ENCODE measurements at places on chromosomes 2 and 18.

GRCh38 chr2:144382849-144383248 is 137.1 kb downstream of the ZEB2 start:
- DNase-seq: peak; percentile 64

DNA sequence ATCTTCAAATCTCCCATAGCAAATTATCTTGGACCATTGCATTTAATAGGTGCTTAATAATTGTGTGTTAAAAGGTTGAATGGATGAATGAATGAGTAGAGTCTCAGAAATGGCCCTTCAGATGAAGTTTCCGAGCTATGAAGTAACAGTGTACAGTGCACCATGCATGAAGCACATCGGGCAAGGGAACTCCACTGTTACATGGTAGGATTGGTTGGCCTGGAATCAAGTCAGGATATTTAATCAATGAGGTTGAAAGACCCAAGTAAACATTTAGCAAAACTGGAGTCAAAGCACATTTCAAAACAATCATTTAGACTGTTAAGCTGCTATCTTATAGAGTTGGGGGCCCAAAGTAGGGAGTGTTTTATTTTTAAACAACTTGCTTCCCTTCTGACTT is 80.0 kb downstream of the APOB start:
- DNase-seq: no peak

GRCh38 chr2:162333968-162334367 is 10.0 kb upstream of the GCA start:
- peak; percentile 39 for DNase-seq

DNA sequence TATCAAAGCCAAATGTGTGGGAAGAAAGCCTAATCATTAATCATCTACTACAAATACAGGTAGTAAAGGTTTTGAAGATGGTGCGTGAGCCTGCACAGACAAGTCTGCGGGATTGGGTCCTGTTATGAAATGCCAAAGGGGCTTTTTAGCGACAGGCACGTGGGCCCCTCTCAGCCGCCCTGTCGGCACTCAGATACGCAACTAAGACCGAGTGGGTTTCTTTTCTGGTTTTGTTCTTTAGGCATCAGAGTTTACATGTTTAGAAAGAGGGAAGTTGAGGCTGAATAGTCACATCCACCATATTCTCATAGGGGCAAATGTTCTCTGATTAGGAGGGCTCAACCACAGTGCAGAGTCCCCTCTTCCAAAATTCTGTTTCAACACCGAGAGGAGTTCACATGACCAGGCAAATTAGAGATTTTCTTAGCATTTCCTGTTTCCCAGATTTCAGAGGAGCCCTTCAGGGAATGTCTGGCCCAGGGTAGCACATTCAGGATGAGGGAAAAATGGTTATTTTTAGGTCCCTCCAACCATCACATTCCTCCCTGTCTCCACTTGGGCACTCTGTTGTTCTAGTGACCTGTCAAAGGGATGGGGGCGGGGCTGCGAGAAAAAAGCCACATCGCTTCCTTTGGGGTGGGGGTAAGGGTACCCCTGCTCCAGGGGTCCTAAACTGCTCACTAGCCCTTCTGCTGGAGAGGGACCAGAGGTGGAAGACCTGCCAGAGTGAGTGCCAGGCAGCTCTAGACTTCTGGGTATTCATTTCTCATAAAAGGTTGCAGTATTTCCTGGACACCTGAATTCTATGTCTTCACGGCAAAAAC is 159.2 kb downstream of the BCL2 start:
- DNase-seq: no peak

GRCh38 chr2:225011585-225011984 is 30.7 kb downstream of the DOCK10 start:
- DNase-seq: no peak

DNA sequence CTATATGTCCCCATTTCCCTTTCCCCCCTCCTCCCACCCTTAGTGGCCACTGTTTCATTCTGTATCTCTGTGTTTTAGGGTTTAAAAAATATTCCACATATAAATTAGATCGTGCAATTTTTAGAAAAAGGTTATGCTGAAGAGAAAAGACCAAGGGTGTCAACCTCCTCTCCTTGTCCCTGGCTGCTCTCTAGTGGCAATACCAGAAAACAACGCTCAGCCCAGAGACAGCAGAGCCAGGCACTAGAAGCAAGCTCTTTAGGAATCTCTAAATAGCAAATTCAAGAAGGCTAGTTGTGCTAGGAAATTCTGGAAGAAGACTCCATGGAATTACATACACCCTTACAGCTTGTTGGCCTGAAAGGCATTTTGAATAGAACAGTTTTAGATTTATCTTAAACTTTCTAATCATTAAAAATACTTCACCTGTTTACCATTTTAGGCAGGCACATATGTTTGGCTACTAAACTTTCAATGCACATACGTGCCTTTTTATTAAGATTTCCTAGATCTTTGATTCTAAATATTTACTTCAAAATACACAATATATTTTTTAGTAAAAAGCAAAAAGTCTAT is 35.1 kb upstream of the RASGRP3 start:
- DNase-seq: peak; percentile 84

DNA sequence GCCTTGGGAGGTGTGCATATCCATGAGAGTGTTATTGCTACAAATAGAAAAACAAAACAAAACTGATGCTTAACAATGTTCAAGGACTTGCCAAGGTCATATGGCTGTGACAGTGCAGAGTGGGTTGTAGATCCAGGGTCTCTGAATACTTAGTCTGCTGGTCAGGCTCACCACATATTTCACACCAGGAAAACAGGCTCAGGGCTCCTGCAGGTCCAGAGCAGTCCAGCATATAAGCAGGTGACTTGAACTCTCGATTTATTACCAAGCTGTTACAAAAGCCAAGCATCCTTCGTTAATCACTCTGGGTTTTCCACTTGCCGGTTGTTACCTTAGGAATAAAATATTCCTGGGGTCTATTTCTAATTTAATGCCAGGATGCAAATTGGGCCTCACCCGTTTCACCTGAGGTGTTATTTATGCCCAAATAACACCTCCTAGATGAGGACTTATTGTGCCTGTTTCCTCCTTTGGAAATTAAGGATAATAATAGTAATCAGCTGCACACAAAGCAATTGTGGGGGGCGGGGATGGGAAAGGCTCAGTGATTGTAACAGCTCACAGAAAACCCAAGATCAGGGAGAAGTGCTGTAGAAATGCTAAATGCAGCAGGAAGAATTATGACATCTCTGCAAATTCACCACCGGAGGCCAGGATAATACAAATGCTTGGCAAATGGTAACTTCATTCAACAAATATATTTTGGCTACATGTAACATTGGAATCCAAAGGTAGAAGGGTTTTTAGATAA is 72.9 kb downstream of the TMEM182 start:
- DNase-seq: no peak

GRCh38 chr2:213766062-213766461 is 481.8 kb downstream of the SPAG16 start:
- DNase-seq: no peak

GRCh38 chr2:86480105-86480504 is 38.9 kb downstream of the KDM3A start:
- no peak for DNase-seq

- DNase-seq: no peak
These were observed 126.2 kb downstream of the FSHR start for GRCh38 chr2:49028101-49028500.

GRCh38 chr2:25332571-25332970 is 9.2 kb downstream of the DNMT3A start:
- DNase-seq: no peak

DNA sequence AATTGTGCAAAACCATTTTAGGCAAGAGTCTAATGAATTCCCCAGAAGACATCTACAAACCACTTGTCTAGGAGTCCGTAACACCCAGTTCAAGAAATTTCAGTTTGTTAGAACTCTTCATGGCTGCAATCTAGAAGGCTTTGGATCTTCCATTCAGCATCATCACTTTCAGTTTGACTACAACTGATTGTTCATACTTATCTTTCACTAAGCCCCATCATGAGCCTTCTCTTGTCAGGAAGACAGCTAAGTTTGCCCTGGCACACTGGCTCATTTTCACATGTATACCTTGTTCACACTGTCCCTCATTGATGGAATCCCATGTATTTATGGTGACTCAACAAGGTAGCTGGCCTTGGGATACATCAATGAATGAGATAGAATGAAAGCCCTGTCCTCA is 898.4 kb upstream of the CELF4 start:
- DNase-seq: no peak

- peak; percentile 45 for DNase-seq
These were observed 311.7 kb upstream of the PKDCC start for GRCh38 chr2:41736105-41736567.

- DNase-seq: no peak
These were observed 9.9 kb upstream of the MBOAT2 start for GRCh38 chr2:9013403-9013802.

GRCh38 chr2:222919841-222920526 is 59.1 kb downstream of the ACSL3 start:
- peak; percentile 75 for DNase-seq

GRCh38 chr18:77635451-77635850 is 385.8 kb downstream of the GALR1 start:
- DNase-seq: peak; percentile 65

- DNase-seq: no peak
These were observed 22.1 kb upstream of the TMEM37 start for GRCh38 chr2:119409506-119409905.

- DNase-seq: no peak
These were observed 364.7 kb downstream of the GPD2 start for GRCh38 chr2:156800781-156801361.

DNA sequence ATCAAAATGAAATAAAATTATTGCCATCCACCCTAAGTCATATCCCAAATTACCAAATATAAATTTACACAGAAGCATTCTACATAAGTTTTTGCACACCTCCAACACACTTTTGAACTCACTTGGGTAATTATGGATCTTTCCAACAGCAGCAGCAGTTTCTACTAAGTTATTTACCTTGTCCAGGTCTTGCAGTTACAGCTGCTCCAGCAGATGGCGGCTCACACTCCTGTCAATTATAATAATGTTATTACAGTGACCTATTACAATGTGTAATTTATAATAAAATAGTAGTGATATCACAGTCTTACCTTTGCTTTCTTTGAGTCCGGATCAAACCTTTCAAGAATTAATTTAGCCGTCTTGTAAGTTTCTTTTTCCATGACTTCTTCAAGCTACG is 37.9 kb downstream of the LNPK start:
- DNase-seq: peak; percentile 3

GRCh38 chr2:64440843-64441242 is 13.1 kb upstream of the LGALSL start:
- DNase-seq: no peak

- no peak for DNase-seq
These were observed 198.2 kb downstream of the CTNNA2 start for GRCh38 chr2:79711098-79711497.

GRCh38 chr18:47929681-47930198 is 719 bp downstream of the SMAD2 start:
- peak; percentile 60 for DNase-seq

DNA sequence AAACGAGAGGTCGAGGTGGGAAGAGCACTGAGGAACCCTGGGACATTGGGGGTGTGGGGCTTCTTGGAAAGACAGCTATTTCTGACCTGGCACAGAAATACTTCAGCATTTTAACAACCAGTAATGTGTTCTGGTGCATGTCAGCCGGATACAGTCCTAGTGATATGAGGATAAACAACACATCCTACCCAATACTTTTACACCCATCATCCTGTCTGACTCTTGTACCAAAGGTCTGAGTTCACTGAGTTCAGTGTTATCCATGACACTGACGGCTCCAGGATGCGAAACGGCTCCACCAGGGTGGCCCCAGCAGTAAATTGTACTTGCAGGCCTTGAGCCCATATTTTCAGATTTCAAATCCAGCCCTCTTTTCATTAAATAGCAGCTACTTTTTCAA is 65.9 kb upstream of the SH3BP4 start:
- no peak for DNase-seq

DNA sequence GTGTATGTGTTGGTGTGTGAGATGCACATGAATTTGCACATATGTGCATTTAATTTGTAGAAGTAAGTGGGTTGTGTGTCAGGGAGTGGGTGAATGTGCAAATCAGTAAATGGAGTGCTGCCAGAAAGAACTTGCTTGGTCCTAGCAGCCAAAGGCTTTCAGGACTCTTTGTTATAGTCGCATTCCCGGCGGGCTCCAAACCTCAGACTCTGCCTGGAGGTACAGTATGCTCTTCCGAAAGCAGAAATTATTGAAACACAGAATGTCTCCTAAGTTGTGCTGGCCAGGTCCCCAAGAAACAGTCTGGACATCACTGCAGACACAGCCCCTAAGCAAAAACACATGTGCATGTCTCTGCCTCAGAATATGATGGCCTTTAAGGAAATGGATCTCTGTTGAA is 232.4 kb downstream of the INSIG2 start:
- no peak for DNase-seq

GRCh38 chr2:68357605-68358337 is 7.3 kb upstream of the PLEK start:
- peak; percentile 75 for DNase-seq

- DNase-seq: peak; percentile 79
These were observed 69.1 kb upstream of the ZNF516 start for GRCh38 chr18:76564117-76564516.

- DNase-seq: peak; percentile 85
These were observed 230.8 kb downstream of the SEPTIN10 start for GRCh38 chr2:109382951-109383350.

DNA sequence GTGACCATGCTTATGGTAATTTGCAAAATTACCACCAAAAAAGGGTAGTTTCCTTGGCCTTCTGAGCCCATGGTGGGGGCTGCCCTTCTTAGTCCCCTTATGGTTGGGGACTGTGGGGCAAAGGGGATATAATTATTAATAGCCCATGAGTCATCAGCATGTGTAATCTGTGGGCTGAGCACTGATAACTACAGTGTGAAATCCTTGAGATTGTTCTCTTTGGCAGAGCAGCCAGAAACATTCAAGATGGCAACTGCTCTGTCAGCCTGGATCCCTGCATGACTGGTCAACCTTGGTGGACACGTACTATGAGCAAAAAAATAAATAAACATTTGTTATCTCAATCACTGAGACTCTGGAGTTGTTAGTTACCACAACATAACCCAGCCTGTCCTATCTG is 61.3 kb downstream of the MGAT4A start:
- peak; percentile 10 for DNase-seq

DNA sequence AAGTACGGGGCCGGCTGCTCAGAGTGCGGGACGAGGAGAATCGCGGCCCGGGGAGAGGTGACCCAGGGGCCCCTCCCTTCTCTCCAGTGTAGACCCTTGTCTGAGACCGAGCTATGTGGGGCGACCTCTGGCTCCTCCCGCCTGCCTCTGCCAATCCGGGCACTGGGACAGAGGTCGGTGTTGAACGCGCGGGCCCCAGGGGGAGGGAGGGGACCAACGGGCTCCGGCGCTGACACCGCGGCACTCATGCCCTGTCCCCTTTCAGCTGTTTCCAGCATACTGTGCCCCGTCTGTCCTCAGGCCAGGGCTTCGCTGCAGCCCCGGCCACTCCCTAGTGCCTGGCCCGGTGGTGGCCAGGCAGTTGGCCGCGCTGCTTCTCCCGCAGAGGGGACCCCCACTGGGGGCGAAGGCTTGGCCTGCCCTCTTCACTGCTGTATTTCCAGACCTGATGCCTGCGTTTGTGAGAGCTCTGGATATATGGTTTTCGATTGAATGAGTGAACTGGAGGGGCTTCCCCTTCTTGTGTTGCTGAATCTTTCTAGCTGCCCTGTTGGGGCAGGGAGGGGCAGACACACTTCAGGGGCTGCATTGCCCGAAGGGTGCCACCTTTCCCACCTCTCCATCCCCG is 809 bp downstream of the DBI start:
- no peak for DNase-seq
